ENCODE measurements at places on chromosomes 2 and 18.

DNA sequence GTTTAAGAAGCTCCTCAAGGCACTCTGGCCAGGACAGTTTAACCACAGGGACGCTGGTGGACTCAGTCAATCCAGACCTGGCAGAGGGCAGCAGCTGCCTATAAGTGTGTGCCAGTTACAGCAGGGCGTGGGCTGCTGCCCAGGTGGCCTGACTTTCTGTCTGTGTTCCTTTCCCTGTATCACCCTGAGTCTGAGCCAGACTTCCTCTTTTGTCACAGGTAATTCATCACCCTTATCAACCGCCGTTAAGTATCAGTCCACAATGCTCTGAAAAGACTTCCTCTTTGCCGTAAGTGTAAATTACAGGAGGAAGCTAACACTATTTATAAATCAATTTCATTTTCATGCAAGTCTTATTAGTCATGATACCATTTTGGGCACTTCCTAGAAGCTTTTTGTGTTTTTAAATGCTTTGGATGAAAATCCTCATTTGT lies 7.0 kb downstream of the LPIN1 start:
- DNase-seq, result peak; percentile 88

DNA sequence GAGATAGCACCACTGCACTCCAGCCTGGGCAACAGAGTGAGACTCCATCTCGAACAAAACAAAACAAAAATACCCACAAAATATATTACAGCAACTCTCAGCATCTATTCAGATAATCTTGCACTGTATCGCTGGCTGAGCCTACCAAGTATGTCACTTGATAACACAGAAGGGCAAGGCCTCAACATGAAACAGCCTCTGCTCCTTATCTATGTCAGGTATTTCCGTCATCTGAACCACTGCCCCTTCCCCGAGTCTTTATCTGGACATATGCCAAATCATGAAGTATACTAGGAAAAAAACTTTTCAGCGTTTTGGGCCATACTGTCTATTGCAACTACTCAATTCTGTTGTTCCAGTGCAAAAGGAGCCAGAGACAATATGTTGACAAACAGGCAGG lies 17.7 kb downstream of the PDIA6 start:
- DNase-seq, result no peak

- DNase-seq, result no peak
These were observed 282.3 kb downstream of the MBD5 start for GRCh38 chr2:148303161-148303560.

DNA sequence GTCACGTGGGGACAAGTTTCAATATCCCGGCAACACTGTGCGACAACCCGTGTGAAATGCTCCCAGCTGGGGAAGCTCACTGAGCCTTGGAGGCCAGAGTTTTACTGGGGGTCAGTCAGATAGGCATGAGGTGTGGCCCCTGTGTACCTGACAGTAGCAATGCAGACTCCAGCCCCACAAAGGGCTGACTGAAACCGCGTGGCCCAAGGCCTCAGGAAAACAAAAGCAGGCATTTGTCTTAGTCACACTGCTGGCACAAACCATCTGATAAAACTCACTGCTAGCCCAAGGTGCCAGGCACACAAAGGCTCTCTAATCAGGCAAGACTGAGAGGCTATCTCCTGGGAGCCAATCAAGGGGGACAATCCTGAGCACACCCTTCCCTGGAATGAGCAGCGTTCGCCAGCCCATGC lies 786.6 kb upstream of the RAB6C start:
- DNase-seq, result no peak

GRCh38 chr2:239770246-239770639 lies 254.9 kb downstream of the NDUFA10 start:
- DNase-seq, result no peak

GRCh38 chr2:98847853-98848252 lies 88.2 kb downstream of the CRACDL start:
- no peak for DNase-seq

GRCh38 chr2:151946899-151947812 lies 118.9 kb upstream of the ARL5A start:
- DNase-seq, result peak; percentile 29

DNA sequence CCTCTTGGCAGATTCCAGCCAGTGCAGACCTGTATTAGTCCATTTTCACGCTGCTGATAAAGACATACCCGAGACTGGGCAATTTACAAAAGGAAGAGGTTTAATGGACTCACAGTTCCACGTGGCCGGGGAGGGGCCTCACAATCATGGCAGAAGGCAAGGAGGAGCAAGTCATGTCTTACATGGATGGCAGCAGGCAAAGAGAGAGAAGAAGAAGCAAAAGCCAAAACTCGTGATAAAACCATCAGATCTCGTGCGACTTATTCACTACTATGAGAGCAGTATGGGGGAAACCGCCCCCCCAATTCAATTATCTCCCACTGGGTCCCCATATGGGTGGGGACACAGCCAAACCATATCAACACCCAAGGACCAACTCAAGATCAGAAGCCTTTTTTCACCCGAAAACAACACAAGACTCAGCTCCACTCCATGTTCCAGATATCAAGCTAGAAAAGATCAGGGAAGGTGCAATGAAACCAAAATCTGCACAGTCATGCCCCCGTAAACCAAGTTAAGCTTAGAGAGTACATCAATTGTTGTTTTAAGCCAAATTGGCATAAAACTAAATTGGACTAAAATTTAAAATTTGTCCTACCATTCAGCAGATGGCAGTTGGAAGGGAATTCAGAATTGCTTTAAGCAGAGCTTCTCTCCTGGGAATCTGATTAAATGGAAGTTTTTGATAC lies 55.6 kb upstream of the FAM124B start:
- DNase-seq, result no peak

DNA sequence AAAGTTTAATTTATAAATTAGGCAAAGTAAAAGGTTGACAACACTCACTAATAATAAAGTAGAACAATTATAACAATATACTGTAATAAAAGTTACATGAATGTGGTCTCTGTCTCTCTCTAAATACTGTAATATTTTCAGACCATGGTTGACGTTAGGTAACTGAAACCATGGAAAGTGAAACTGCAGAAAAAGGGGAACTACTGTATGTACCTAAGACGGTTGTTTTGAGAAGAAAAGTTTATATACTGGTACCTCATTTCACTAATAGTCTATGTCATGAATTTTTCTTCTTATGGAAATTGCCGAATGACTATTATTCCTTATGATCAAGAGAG lies 166.7 kb upstream of the ZNF521 start:
- peak; percentile 56 for DNase-seq

- DNase-seq, result peak; percentile 14
These were observed 1.3 kb downstream of the FMNL2 start for GRCh38 chr2:152336119-152336853.

GRCh38 chr2:150977296-150977695 lies 284.4 kb downstream of the RBM43 start:
- no peak for DNase-seq

DNA sequence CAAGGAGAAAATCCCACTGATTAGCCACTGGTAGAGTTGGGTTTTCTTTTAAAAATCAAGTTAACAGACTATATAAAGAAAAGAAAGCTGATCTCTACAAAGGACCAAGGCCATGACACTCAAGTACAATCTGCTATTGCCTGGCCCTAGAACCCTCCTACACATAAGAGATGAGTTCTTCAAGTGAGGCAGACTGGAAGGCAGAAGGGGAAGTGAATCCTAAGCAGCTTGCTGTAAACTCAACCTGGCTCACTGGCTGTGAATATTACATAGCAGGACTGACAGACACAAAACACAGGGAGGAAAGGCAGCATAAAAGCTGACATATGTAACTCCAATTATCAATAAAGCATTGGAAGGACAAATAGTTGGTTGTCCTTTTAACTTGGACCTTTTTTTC lies 65.4 kb downstream of the TRIP12 start:
- peak; percentile 34 for DNase-seq

GRCh38 chr2:33122726-33123125 lies 176.0 kb downstream of the LTBP1 start:
- DNase-seq, result no peak

- no peak for DNase-seq
These were observed 39.0 kb upstream of the LYPD6B start for GRCh38 chr2:148999451-148999921.

DNA sequence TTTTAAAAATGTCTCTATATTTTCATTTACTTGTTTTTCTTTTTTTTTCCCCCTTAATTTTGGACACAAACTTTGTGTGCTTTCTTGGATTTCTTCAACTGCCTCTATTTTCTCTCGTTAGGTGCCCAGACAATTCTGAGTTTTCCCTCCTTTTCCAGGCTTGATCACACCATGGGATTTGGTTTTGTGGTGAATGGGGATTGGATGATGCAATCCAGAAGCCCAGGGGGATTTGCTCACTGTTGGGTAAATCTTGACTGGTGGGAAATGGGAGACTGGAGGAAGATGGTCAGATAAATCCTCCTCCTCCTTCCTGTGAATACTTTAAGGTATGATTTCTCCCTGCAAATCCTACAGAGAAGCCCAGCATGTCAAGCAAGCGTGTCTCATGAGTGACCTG lies 19.5 kb upstream of the PAX8 start:
- no peak for DNase-seq

Measured in naive B cell (primary cell).